PC-9 (cell line): ENCODE measurements at places on chromosomes 4 and X.

DNA sequence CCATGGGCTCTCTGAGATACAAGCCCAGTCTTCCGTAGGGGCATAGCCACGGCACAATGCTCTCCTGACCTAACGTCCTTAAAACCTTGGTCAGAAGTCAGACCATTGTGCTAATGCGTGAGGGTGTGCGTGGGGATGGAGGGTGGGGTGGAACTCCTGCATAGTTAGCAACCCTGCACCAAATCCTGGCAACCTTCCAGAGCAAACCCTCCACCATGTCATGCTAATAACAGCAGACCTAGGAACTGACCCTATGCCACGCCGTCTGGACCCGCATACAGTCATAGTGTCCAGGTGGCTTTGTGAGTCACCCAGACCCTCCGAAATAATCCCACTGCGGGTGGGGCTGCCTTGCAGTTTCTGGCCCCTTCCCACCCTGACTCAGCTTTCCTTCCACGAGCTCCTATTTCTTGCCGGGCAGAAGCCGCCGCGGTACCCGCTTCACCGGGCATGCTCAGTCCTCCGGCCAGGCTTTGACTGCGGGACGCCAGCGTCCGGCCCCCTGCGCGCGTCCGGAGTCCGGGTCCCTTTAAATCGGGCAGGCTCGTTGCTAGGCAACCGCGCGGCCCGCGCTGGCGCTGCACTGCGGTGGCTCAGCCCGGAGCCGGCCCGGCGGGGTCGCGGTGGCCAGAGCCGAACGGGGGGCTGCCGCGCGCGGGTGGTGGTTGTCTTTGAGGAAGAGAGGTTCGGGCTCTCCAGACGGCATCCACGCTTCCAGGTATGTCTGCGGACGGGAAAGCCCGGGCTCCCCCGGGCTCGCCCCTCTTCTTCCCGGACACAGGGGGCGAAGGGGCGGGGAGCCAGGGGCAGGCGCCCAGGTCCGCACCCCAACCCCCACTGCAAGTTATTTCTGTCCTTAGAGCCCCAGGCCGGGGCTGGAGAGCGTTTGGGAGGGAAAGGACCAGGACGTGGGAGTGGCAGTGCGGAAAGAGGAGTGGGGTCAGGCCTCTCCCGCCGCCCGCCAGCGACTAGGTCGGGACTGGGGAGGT lies at the start of gene CCDC160:
Gene CCDC160, plus strand, starts transcription at position 557 of the 989 bp plus-strand sequence. CDS start 7,619 bp downstream, outside the sequence.
- no peak within 1 kb of the TSS for H3K27ac ChIP-seq
- H3K36me3 ChIP-seq, result no peaks in the 10 kb centered on the region
- DNase-seq, result peak; percentile 63
- peaks cover 45% of the 10 kb centered on the region for H3K4me1 ChIP-seq
- no peaks in the 10 kb centered on the region for H3K27me3 ChIP-seq
- peak within 1 kb of the TSS; percentile 71 for H3K4me3 ChIP-seq

- H3K27me3 ChIP-seq, result no peaks in the 10 kb centered on the region
- peaks cover 77% of the 10 kb centered on the region for H3K4me1 ChIP-seq
- H3K4me3 ChIP-seq, result no peak overlapping the region
- peak overlapping the region; percentile 99 for H3K27ac ChIP-seq
- no peak for DNase-seq
- no peaks in the 10 kb centered on the region for H3K36me3 ChIP-seq
These were observed 20.2 kb upstream of the CHRNA9 start for GRCh38 chr4:40314951-40315350.

GRCh38 chrX:20432746-20433387 lies 166.2 kb upstream of the RPS6KA3 start:
- no peak for DNase-seq
- H3K4me1 ChIP-seq, result peaks cover 7% of the 10 kb centered on the region; the same call in 1 of the 2 replicates
- no peak overlapping the region for H3K27ac ChIP-seq

GRCh38 chrX:107704587-107704986 lies 71.0 kb downstream of the TSC22D3 start:
- H3K36me3 ChIP-seq, result no peaks in the 10 kb centered on the region
- H3K4me1 ChIP-seq, result peaks cover 18% of the 10 kb centered on the region
- no peaks in the 10 kb centered on the region for H3K27me3 ChIP-seq
- no peak for DNase-seq
- H3K4me3 ChIP-seq, result no peak overlapping the region

GRCh38 chr4:173448608-173449379 lies 49.9 kb upstream of the SCRG1 start:
- H3K27ac ChIP-seq, result no peak overlapping the region
- H3K36me3 ChIP-seq, result no peaks in the 10 kb centered on the region
- no peaks in the 10 kb centered on the region for H3K4me1 ChIP-seq
- DNase-seq, result no peak
- no peaks in the 10 kb centered on the region for H3K27me3 ChIP-seq

DNA sequence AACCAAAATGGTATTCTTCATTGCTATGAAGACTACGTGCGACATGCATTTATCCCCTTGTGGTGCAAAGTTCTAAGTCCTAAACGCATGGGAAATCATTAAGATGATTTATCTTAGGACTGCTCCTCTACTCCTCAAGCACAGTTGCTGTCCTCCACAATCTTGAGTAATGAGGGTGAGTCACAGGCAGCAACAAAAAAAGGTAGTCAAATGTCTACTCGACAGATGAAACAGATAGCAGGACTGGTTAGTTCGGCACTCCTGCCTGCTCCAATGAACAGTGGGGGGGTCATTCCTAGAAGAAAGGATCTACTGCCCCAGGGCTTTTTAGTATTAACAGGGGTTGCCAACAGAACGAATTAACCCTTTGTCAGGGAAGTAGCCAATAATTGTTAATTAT lies 233.7 kb upstream of the FGF13 start:
- no peaks in the 10 kb centered on the region for H3K27me3 ChIP-seq
- H3K27ac ChIP-seq, result no peak overlapping the region
- no peaks in the 10 kb centered on the region for H3K36me3 ChIP-seq
- H3K4me1 ChIP-seq, result peaks cover 13% of the 10 kb centered on the region

GRCh38 chr4:32991663-32992062 lies 2271.5 kb downstream of the PCDH7 start:
- H3K36me3 ChIP-seq, result no peaks in the 10 kb centered on the region
- H3K4me1 ChIP-seq, result no peaks in the 10 kb centered on the region
- DNase-seq, result no peak
- H3K4me3 ChIP-seq, result no peak overlapping the region

DNA sequence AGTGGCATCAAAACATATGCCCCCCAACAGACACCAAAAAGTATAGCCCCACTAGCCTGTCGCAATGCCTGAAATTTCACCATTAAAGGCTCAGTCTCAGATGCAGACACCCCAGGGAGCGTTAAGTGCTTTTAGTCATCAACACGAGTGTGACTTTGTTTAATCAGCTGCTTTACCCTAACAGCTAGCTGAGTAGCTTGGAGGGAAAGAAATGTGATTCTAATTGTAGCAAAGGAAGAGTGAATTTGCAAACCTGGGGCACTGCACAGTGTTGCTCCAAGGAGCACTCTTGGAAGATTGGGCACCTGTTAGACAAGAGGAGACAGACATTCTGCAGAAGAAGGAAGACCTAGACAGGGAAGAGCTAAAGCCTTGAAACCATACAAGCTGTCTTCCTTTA lies 145.1 kb downstream of the BEND2 start:
- DNase-seq, result no peak
- no peaks in the 10 kb centered on the region for H3K36me3 ChIP-seq
- no peaks in the 10 kb centered on the region for H3K27me3 ChIP-seq
- H3K4me3 ChIP-seq, result no peak overlapping the region
